ENCODE measurements at places on chromosomes 6 and 20.
A peak's percentile ranks its signal among the peaks of the same experiment; 100 is the strongest.

GRCh38 chr20:34269996-34270627 is 28.9 kb downstream of the ASIP start:
- DNase-seq: no peak

GRCh38 chr6:22682979-22683378 is 113.6 kb downstream of the HDGFL1 start:
- DNase-seq: no peak

- no peak for DNase-seq
Measured at GRCh38 chr6:137733372-137733771, 133.7 kb upstream of the TNFAIP3 start.

DNA sequence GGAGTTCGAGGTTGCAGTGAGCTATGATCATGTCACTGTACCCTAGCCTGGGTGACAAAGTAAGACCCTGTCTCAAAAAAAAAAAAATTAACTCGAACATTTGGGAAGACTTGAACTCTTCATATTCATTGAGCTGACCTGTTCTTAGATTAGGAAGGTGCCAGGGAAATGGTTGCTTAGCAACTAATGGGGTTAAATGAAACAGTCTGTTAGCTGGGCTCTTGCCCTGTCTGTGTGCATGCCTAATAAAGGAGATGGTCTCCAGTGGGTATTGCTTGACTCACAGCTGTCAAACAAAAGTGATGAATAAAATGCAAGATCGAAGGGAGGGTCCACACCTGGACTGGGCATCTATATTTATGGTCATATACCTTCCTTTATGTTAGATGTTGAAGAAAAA is 101.8 kb downstream of the KLHL32 start:
- no peak for DNase-seq

DNA sequence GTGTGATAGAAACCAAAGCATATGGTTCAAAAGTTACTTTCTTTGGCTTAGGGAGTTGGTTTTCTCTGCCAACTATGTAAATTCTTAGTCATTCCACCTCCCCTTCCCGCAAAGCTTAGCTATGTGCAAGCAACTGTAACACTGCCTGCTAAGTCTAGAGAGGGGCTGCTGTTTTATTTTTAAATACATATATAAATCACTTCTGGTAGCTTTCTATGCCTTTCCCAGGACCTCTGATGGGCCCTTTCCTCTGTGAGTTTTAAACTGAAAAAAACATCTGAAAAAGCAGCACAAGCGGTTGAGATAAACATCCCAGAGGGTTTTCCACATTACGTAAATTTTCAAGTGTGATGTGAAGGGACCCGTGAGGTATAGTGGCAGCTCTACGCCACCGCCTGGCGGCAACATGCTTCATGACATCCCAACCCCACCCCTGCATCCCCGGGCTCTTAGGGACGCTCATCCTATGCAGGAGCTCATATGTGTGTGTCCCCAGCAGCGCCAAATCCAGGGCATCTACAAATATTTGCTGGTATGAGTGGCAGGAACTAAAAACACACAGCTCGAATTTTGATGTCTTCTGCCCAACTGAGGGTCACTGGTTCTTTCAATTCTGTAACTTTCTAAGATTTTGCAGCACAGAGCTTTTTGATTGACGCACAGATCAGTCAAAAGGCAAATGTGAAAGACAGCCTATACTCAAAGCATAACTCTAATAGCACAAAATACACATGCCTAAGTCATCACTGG is 12.7 kb downstream of the SAYSD1 start:
- DNase-seq: peak; percentile 38

GRCh38 chr20:5192570-5193431 is 66.0 kb downstream of the CDS2 start:
- no peak for DNase-seq

DNA sequence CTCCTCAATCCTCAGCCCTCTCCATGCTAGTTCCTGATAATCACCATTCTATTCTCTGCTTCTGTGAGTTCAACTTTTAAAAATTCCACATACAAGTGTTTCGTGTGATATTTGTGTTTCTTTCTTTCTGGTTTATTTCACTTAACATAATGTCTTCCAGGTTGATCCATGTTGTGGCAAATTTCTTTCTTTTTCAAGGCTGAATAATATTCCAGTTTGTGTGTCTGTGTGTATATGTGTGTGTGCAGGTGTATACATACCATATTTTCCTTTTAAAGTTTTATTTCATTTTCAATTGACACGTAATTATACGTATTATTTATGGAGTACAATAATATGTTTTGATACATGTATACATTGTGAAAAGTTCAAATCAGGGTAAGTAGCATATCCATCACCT is 19.8 kb upstream of the SF3B5 start:
- no peak for DNase-seq

DNA sequence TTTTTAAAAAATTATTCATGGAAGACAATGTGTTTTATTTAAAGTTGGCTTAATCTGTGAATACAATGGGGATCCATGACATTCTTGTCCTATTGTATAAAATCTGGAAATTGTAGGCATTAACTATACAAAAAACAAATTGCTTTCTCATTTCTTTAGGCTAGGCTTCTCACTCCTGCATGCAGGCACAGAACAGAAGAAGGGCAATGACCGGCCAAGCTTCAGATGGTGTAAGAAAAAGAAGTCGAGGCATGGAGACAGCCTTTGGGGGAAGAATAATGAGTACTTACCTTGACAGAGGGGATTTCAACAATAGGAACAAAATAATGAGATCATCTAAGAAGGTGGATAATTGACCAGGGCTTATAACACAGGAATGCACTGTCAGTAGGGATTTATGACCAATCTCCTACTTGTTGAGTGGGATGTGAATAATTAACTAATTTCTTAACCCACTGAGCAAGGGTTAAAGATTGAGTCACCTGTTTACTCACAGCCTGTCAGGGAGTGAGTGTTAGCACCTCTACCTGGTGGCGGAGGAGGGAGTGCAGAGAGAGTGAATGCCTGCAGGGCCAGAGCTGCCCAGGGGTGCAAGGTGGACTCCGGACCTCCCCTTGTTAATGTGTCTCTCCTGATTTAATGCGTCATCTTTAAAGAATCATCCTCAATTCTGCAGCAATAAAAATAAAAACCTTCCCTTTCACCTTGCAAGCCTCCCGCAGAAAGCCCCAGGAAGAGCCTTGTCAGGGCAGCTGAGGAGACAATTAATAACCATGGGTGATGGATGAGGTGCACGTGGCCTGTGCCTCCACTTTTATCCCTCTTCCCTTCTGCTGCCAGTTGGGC is 3.9 kb downstream of the SLC22A2 start:
- DNase-seq: no peak

GRCh38 chr20:48632017-48632824 is 195.6 kb downstream of the PREX1 start:
- DNase-seq: no peak

DNA sequence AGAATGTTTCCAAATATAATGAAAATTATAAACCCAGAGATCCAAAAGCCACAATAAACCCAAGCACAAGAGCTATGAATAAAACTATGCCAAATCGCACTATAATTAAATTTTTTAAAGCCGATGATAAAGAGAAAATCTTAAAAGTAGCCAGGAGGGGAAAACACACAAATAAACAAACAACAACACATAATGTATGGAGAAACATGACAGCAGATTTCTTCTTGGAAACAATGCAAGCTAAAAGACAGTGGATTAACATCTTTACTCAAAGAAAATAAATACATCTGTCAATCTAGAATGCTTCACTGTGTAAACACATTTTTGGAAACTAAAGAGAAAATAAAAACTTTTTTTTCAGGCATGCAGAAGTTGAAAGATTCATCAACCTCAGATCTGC is 80.3 kb upstream of the RNF24 start:
- DNase-seq: no peak

- no peak for DNase-seq
Measured at GRCh38 chr6:76347539-76347938, 275.1 kb upstream of the IMPG1 start.

GRCh38 chr20:14918976-14919375 is 581.6 kb upstream of the FLRT3 start:
- no peak for DNase-seq

DNA sequence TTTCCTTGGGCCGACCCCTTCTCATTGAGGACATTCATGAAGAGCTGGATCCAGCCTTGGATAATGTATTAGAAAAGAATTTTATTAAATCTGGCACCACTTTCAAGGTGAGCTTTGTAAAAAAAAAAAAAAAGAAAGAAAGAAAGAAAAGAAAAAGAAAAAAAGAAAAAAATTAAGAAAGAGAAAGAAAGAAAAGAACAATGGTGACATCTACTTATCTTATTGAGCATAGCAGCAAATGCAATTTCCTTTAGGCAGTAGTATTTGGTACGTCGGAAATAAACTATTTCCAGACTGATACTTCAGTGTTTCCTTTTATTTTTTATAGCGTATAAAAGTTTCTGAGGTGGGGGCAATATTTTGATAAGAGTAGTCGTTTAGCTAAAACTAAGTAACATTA is 119.0 kb upstream of the GLP1R start:
- no peak for DNase-seq

GRCh38 chr20:43911066-43911465 is 3.6 kb upstream of the TOX2 start:
- no peak for DNase-seq

DNA sequence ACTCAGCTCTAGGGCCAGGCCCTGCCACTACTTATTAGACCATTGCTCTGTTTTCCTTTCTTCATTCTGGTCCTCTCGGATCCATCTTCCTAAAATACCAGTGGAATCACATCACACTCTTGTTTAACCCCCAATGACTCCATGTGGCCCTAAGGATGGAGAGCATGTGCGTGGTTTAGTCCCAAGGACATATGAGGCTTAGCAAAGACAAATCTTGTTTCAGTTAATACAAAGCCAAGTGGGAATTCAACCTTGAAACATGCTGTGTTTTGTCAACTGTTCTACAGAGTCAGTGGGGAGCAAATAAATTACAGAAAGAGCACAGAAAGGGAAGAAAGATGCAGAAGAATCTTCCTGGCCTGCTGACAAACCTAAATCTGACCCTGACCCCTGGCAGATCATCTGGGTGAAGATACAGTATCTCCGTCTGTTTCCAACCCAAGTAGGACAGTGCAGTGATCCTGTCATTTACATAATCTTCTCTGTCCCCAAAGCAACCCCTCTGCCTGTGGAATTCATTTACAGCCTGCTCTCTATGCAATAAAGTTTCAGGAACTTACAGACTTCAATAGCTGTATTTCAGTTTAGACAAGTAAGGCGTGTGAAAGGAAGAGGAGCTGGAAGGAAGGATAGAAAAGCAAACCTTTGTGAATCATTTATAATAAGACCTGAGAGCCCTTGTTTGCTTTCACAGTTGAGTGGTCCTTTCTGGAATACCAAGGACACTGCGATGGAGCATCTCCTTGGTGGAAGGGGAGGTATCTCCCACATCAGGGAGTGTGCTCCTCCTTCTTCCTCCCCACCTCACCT is 144.0 kb downstream of the THBS2 start:
- DNase-seq: no peak

DNA sequence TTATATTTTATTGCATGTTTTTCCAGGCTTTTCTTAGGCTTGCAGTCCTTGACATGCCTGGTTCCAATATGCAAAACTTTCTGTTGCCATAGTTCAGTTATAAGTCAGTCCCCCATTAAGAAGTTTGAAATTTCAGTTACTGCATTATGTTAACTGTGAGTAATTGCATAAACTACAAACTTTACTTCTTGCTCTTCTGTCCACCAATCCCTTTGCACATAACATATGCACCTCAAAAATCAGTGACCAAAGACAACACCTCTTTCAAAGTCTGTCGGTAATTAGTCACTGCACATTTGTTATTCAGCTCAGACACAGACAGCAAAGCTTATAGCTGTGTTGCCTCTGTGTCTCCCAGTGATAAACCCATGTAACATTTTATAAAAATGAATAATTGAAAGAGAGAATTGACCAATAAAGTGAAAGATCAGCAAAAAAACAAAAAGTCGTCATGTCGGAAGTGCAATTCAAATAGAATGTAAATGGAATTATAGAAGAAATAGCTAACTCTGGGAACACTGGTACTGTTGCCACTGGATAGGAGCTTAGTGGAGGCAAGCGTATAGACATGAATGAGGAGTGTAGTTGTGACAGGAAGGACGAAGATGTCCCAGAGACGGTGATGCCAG is 50.3 kb upstream of the BTBD3 start:
- no peak for DNase-seq

Measured in CD4-positive, alpha-beta T cell treated with Interleukin-17A for 4 hours (primary cell).